ENCODE measurements at places on chromosomes 6 and 20.
A peak's percentile ranks its signal among the peaks of the same experiment; 100 is the strongest.

GRCh38 chr20:1900321-1900801 lies 5.2 kb downstream of the SIRPA start:
- DNase-seq = peak; percentile 56

DNA sequence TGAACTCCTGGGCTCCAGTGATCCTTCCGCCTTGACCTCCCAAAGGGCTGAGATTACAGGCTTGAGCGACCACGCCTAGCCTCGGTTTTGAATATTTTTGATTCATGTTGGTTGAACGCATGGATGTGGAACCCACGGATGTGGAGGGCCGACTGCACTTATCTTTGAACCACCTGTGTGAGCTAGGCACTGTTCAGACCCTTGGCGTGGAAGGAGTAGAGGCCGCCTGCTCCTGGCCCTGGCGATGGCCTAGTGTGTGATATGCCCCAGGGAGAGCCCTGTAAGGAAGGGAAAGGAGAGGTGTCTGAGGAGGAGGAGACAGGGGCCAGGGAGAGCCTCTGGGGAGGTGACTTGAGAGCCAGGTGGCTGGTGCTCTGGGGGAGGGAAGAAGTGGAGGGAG lies 64.3 kb downstream of the BCAS4 start:
- DNase-seq = no peak

GRCh38 chr6:46816626-46817025 lies 23.4 kb downstream of the MEP1A start:
- no peak for DNase-seq

- DNase-seq = no peak
Measured at GRCh38 chr6:75379536-75379935, 94.9 kb upstream of the TMEM30A start.

- no peak for DNase-seq
Measured at GRCh38 chr20:43979576-43980105, 65.0 kb downstream of the TOX2 start.
